ENCODE measurements at places on chromosomes 1 and 21. TPM values are rescaled to one million over a fixed set of nuclear protein-coding genes. Genes with fewer than 3 reads are reported as not detected.

DNA sequence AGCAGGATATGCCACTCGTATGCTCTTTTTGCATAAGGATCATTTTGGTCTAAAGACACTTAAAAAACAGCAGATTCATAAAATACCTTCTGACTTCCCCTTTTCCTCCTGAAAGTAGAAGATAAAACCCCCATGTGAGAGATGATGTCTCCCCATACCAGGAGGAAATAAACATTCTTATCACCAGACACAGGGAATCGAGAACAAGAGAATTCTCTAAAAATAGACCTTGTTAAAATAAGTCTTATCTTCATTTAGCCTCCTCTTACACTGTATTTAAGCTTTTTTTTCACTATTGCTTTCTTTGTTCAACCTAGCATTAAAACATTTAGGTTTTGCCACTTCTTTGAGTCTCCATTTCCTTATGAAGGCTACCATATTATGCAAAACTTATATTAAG lies 709.3 kb downstream of the KCNT2 start:
- no peak for DNase-seq

DNA sequence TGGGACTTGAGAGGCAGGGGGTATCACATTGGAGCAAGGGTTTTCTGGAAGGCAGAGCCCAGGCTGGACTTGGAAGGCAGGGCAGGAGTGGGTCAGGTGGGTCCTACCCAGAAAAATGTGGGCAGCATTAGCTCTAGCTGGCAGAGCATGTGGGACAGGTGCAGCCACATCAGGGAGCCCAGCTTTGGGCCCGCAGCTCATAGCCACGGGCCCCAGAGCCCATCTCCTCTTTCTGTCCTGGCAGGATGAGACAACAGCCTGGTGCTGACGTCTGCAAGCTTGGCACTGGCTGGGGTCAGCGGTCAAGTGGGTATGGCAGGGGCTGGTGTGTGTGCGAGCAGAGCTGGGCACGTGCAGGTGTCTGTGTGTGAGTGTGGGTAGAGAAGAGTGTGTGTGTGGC lies 154.7 kb downstream of the GRIK3 start:
- DNase-seq = no peak

The IGSF5 gene
- not detected for total RNA-seq

DNA sequence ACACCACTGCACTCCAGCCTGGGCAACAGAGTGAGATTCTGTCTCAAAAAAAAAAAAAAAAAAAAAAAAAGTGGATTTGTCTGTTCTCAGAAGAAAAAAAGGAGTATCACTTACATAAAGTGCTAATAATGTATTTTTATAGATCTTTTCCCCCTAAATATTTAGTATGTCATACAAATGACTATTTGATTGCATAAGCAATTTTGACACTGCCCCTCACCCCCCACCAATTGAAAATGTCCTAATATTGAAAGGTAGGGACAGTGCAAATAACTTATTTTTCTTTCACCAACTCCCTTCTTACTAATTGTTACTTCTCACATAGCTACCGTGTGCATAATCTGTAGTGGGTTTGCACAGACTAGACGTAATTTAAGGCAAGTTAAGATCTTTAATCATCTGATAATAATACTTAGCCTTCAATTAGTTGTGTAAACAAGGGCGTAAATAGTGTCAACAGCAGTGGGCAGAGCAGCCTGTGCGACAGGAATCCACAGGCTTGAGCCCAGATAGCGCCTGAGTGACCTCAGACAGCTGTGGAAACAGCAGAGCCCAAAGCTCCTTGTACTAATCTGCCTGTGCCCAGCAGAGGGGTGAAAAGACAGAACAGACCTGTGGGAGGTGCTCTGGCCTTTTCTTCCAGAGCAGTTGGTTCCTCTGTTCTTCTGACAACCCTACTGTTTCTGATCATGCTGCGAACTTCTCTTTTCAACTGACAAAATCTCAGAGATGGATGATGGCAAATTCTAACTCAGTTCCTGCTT lies 4.5 kb upstream of the IER5 start:
- peak; percentile 63 for DNase-seq

The ROR1 gene
- total RNA-seq = 0.27 TPM

The GJB5 gene
- not detected for total RNA-seq

DNA sequence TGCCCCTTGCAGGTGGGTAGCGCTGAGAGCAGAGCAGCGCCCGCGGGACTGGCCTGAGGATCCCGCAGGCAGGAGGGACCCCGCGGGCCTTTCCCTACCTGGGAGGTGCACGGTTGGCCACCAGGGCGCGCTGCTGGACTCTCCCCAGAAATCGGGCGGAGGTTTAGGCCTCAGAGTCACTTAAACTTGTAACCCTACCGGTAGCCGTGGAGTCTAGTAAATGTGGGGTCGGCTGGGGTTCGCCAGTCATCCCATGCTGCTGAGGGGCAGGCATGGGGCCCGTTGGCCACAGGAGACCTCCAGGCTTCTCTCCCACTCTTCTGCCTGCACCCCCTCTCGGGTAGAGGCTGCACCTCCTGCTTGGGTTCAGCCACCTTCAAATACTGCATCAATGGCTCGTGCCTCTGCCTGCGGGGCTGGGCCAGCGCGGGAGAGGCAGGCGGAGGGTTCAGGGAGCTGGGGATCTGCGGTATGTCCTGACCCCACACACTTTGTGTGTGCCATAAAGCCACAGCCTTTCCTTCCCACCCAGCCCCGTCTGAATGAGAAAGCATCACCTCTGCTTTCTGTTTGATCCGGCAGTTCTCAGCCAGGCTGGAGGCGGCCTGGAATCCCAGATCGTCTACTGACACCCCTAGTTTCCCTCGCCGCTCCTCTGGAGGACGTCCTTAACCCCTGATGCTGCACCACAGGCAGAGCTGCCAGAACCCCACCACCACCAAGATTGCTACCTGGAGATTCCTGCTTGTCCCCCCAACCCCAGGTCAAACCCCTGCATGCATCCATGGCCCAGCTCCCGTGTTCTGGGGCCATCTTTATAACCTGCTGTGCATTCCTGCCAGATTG lies 12.3 kb upstream of the GSTM4 start:
- peak; percentile 89 for DNase-seq

DNA sequence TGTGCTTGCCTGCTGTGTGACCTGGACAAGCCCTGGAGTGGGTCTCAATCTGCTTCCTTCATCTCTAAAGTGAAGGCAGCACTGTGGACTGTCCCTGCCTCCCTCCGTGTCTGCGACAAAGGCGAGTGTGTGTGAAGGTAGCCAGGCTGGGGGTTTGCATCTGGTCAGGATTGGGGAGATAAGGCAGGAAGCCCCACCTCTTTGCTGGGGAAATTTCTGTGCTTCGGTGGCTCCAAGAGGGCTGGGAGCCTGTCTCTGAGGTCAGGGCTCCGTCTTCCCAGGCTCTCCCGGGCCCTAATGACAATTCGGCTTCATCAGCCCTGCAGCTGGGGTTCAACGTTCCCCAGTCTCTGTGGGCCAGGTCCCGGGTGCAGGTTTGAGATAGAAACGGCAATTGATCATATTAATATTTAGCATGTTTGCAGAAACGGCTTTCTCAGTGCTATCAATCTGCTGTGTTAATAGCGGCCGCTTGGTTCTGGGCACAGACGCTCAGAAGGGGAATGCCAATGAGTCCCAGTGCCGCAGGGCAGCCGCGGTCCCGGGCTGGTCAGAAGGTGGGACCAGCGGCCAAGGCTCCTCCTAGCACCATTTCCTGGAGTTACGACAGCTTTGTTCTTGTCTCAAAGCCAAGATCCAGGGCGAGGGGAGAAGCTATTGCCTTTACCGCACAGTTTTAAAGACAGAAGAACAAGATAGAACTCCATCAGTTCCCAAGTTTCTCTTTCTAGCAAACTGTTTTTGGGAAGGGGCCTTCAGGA lies 105.7 kb downstream of the PRDM16 start:
- DNase-seq = no peak

DNA sequence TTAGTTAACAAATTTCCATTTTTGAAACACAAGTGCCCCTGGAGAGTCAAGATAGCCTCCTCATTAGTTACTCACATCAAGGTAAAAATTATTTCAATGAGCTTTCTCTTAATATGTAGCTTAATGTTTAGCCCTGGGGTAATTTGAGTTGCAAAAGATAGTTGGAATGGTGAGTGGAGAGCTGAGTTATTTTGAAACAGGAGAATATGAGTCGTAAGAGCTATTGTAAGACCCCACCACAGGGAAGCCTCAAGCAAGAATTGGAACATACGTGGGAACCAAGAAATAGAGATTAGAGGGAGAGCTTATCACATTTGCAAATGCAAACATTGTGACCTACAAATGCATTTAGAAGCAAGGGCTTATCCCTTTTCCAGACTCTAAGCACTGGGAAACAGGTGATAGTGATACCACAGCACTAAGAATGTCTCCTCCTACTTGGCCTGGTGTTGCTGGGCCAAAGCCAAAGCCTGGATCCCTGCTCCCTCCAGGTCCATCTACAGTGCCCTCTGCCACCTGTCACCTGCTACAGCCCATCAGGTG lies 635.1 kb downstream of the PTPRC start:
- DNase-seq = no peak

DNA sequence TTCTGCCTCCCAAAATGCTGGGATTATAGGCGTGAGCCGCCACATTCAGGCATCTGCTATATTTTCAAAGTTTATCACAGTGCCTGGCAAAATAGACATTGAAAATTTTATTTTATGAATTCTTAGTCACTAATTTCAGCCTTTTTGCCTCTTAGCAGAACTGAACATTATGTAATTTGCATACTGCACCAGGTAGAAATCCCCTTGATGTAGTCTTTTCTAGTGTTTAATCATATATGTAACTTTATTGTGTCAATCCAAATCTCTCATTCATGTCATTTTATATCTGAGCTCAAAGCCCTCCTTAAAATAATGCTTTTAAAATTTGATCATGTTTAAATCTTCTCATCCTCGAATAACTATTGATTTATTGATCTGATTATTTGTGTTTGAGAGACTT lies 19.2 kb downstream of the WDTC1 start:
- no peak for DNase-seq

DNA sequence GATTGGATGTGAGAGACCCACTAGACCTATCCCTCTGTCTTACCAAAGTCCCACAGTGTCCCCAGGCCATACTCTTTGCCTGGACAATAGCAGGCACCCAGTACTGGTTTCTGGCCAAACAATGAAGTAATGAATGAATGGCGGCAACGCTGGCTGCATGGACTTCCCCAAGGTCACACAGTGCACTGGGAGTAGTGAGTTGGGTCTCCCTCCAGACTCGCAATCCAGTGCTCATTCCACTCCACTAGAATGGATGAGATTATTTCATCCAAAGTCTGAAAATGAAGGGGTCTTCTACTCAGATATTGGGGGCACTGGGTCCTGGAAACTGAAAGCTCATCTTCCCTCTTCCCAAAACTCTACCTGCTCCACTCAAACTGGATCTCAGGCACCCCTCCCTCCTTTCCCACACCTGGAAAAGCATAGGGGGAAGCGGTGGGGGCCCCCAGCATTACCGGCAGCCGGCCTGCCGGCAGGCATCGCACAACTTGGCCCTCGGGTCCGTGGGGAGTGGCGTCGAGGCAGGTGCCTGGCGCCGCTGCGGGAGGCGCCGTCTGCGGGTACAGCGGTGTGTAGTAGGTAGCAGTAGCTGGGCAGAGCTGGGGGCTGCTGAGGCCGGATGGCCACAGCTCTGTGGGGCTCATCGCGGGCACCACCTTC lies 816 bp downstream of the E2F2 start:
- no peak for DNase-seq

GRCh38 chr1:209831615-209832014 lies 3.8 kb downstream of the UTP25 start:
- DNase-seq = no peak

DNA sequence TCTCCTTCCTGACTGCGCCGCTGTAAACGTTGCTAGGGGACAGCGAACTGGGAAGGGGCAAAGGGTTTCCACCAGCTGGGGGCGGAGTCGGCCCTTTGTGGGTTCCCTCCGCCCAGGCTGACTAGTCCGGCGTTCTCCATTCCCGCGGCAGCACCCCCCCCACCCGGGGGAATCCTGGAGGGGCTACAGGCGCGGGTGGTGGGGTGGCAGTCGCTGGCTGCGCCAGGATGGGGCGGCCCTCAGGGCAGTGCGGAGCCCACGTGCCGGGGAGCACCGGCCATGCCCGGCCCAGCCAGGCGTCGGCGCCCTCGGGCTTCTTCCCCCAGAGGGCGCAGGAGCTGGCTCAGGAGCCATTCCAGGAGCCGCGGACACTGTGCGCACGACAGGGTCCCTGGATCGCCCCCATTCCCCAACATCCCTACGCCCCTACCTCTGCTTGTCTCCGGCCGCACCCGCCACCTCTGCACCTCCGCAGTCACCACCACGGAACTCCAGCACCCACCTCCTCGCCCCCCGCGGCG lies 476 bp downstream of the BATF3 start:
- peak; percentile 65 for DNase-seq

DNA sequence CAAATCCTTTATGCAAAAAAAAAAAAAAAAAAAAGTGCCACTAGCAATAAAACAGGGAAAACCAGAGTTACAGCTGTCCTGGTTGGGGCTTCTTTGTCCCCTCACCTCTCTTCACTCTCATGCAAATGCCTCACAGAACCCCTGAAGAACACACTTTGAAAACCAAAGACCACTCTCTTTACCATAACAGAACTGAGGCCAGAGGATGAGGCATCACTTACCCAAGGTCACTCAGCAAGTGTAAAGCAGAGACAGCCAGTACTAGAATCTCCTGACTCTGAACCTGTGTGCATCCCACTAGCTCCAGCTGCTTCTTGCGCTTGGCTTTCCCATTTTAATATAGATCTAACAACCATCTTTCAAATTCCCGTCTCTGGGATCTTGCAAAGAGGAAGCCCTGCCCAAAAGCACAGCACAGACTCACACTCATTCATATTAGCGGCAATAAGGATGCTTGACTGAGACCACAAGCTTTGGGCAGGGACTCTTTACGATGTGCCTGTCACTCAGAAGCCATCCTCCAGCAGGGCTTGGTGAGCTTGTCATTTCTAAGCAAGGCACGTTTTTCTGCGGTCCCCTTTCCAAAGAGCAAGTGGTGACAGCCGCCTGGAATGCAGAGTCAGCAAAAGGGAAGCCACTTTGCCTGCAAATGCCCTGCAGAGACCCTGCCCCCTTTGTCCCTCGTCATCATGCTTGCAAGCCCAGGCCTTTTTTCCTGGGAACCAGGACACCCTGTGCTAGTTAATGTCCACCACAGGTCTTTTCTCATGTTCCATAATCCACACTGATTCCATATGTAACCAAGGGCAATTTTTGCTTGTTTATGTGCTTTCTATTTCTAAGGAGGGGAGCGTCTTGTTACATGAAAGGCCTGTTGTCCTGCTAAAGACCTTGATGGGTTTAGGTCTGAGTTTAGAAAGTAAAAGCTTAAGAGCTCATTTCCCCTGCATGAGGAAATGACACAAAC lies 76.5 kb upstream of the NFIA start:
- DNase-seq = no peak

The UBR4 gene
- total RNA-seq = 132 TPM

DNA sequence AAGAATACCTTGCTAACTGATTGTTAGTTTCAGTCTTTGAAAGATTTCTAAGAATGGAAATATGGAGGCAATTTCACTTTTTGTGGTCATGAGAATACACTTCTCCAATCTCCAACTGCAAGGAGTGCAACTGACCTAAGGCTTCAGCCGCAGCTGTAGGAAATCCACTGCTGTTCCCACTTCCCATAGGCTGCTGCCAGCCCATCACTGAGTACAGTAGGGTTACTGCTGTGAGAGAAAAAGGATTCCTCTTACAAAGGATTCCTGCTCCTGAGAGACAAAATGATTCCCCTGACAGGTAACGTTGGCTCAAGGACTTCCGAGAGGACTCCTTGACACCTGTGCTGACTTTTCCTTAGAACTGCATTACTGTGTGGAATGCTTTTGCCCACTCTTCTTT lies 87.4 kb downstream of the ADGRL4 start:
- DNase-seq = no peak

- DNase-seq = no peak
These were observed 13.3 kb downstream of the ZBTB8OS start for GRCh38 chr1:32636914-32637645.

Data from right lobe of liver (tissue), 6 donors.